ENCODE measurements at places on chromosomes 2 and 18.

DNA sequence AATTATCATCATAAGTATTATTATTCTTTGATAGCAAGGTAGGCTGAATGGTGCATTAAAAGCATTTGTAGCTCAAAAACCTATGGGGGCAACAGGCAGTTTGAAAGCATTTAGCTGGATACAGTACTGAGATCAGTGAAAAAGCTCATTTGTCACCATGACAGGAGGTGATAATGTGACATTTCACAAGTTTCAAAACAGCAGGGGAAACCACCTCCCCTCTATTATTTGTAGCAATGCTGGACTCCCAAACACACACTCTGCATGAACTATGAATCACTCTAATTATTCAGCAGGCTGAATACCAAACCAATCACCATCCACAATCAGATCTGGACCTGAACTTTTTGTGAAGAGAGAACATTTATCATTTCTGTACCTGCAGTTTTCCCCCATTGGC, 63.4 kb downstream of the MYO5B start:
- DNase-seq, result no peak

- peak; percentile 9 for DNase-seq
Measured at GRCh38 chr2:42492691-42493467, 903 bp downstream of the KCNG3 start.

DNA sequence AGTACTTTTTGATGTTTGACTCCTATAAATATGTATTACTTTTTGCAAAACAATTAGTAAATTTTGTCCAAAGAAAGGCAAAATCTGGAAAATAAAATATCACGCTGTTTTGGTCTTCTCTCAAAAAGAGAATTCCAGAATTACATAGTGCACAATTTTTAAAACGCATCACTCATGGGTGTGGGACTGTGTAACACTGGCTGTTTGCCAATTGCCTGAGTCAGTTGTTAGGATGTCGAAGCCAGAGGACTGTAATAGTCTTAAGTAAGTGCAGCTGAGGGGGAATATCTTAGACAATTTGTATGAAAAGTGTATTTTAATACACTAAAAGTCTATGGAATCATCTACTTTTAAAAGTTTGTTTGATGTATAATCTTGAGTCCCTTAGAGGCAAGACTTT, 24.1 kb upstream of the EPHA4 start:
- no peak for DNase-seq

- no peak for DNase-seq
Measured at GRCh38 chr2:70966681-70967080, 11.7 kb upstream of the ANKRD53 start.

DNA sequence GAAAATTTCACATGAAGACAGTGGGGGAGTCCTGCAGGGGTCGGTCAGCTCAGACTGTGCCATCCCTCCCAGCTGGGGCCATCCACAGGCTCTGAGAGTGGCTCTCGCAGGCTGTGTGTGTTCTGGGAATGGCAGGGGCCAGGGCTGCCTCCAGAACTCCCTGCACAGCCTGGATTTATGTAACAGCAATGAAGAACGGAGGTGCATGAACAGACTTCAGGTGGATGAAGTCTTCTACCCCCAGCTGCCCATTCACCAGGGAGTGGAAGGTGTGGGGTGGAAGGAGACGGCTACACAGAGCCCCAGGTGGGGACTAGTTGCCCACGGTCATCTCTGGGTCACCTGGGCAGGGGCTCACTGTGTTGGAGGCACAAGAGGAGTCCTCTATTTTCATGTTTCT, 56.1 kb upstream of the HDAC4 start:
- DNase-seq, result no peak

GRCh38 chr2:88933980-88934379, 242.5 kb downstream of the RPIA start:
- DNase-seq, result no peak

DNA sequence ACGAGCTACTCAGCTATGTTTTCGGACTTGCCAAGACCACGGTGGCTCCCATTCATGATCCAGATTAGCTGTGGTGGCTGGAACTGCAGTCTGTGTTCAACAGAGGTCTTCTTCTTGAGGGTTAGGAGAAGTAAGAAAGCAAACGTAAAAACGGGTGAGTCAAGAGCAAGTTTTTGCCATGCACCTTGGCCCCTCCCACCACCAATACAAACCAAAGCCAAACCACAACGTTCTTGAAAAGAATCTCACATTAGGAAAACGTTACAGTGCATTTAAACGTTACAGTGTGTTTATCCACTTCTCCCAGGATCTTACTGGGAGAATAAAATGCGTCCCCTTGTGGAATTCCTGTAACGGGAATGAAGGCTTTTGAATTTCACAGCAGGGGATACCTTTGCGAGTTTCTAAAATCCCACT, 725 bp downstream of the FBXO48 start:
- DNase-seq, result no peak

GRCh38 chr18:14768241-14768640, 20.3 kb downstream of the ANKRD30B start:
- no peak for DNase-seq

Data from stimulated activated CD8-positive, alpha-beta memory T cell treated with anti-CD3 and anti-CD28 coated beads, Interleukin-15, amount 100 ng/mL, for 24 hours (primary cell).